ENCODE measurements at places on chromosomes 12 and 14.
A peak's percentile ranks its signal among the peaks of the same experiment; 100 is the strongest.

GRCh38 chr12:45242180-45242579 lies 26.3 kb downstream of the ANO6 start:
- no peak for DNase-seq

GRCh38 chr12:132611620-132612019 lies 1.2 kb upstream of the LRCOL1 start:
- no peak for DNase-seq

GRCh38 chr12:27220055-27220987 lies 23.8 kb upstream of the STK38L start:
- DNase-seq = no peak

GRCh38 chr14:62626416-62626815 lies 418.8 kb downstream of the KCNH5 start:
- no peak for DNase-seq

GRCh38 chr12:104152685-104153241 lies 14.8 kb upstream of the NFYB start:
- DNase-seq = no peak

DNA sequence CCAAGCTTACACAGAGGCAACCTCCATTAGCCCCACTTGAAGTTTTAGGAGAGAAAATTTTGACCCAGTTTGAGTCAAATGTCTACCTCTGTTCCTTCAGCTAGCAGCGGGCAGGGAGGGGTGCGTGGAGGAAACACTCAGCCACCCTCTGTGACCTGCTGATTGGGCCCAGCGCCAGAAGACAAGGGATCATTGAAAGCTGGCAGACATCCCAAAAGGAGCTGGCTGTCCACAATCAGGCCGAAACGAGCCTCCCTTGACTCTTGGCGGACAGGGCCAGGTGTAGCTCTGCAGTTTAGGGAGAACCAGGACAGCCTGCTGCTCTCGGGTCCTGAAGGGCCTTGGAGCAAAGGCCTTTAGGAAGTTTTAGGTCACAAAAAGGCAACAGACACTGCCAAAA lies 41.3 kb downstream of the CD9 start:
- peak; percentile 82 for DNase-seq

All from mucosa of gallbladder (tissue), 1 donor.